ENCODE measurements at places on chromosomes 6 and 20.

GRCh38 chr6:215335-216034 is 76.8 kb upstream of the DUSP22 start:
- DNase-seq = no peak

DNA sequence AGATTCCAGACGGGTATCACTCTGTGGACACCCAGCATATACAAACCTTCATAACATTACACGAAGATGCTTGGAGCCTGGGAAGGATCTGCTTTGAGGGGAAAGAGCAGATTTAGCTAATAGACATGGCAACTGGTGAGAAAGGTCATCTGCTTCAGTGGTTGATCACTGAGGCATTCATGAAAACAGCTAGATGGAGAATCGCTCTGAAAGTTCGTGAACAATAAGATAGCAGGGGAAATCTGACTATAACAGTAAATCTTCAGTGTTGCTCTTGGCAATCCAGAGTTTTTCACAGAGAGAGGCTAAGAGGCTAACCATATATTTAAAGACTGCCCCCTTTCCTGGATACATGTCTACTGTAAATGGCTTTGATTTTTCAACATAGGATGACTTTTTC is 245.3 kb downstream of the FARS2 start:
- DNase-seq = no peak

- peak; percentile 83 for DNase-seq
Observed at GRCh38 chr6:113182370-113183141, 674.6 kb upstream of the MARCKS start.

- DNase-seq = no peak
Observed at GRCh38 chr6:23696992-23697391, 429.0 kb upstream of the NRSN1 start.

DNA sequence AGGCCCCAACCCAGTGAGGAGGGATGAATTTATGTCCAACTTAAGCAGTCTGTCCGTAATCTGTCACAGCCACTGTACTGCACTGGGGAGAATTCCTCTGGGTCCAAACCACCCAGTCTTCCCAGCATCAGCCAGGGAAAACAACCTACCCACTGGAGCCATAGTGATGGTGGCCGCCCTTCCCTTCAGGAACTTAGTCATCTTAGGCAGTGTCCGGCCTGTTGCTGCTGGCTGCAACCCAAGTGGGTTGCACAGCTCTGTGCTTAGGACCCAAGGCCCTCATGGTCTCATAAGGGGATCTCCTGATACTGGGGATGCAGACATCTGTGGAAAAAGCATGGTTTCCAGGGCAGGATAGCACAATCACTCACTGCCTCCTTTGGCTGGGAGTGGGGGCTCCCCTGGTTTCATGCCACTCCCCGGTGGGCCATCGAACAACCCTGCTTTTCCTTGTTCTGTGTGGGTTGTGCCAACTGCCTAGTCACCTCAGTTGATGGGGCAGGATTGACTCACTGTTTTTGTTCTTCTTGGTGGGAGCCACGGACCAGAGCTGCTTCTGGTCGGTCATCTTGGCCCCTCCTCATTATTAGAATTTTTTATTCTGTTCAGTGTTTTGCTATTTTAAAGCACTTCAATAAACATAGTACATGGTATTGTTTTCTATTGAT is 591.9 kb downstream of the DOK5 start:
- no peak for DNase-seq

DNA sequence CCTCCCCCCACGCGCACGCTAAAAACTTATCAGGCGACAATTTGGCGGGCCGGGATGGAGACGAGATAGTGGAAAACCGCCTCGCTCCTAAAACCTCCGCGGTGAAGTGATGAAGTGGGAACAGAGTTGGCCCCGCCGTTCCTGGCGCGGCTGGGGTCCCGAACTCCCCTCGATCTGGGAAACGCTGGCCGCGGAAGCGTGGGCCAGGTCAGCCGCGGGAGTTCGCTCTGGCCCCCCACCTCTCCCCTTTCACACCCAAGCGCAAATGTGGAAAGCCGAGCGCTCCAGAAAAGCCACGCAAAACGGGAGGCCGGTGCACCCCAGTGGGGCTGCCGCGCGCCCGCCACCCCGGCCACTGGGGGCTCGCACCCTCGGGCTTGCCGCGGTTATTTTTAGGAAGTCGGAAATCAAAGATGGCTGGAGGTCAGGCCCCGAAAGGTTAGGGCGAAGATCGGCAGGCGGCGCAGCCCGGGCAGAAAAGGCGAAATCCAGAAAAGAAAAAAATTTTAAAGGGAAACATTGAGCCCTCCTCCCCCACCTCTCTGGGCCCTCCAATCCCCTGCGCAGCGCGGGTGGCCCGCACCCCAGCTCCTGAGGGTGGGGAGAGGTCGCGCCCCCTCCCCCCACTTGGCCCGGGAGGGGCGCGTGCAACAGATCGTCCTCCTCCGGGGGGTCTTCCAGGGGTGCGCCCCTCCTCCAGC is 1.0 kb downstream of the SALL4 start:
- no peak for DNase-seq

GRCh38 chr6:143110572-143110971 is 49.9 kb downstream of the AIG1 start:
- no peak for DNase-seq

GRCh38 chr6:131597446-131597845 is 24.4 kb downstream of the ARG1 start:
- DNase-seq = no peak

DNA sequence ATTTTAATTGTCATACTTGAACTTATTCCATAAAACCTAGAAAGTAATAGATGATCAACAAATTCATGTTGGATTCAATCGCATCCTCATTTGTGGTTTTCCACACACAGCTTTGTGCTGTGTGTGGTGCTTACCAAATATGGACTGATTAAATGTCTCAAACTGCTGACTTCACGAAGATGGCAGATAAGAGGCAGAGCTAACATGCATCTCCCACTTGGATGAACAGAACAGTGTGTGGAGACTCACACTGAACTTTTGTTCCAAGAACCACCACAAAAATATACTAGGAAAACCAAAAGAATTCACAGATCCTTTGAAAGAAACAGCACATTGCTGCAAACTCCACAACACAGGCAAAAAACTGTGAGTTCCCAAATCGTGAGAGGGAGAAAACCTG is 603.7 kb downstream of the TENT5A start:
- no peak for DNase-seq

DNA sequence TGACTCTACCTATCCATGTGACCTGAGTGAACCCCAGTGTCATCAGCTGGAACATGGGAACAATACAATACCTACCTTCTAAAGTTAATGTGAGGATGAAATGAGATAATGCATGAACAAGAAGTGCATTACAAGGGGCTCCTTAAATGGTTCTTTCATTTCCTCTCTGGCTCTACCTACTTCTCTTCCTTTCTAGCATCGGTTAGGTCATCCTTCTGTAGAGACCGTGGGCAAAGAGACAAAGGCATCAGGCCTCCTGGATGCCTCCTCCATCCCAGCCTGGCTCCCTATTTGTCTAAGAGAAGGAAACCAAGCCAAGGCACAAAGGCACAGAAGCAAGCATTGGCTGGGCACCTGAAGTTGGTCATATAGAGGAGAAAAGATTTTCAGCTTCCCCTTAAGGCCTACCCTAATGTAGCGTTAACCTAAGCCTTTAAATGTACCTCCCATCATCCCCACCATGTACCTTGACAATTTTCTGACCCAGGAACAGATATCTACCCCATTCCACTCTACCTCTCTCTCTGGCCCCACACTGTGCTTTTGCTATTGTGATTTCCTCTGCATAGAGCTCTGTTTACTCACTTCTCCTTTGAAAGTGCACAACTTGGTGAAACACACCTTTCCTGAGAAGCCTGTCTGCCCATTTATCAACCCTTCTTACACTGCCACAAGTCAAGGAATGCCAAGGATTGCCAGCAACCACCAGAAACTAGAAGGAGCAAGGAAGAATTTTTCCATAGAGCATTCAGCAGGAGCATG is 86.6 kb downstream of the GCLC start:
- DNase-seq = no peak

DNA sequence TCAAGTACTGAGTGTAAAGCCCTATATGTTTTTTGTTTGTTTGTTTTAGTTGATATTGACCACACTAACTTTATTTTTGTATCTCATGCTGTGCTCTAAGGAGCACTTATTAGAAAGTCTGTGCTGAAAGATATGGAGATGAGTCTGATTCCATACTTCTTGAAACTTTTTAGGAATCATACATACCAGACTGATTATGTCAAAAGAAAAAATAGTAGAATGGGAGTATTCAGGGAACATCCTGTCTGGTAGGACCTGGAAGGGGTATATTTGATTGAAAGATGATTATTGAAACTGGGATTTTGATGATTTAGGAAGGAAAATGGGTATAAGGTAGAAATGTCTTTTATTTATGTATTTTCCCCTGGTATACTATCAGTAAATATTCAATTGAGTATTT is 111.4 kb downstream of the QKI start:
- DNase-seq = no peak

GRCh38 chr6:18595774-18596530 is 208.8 kb downstream of the RNF144B start:
- DNase-seq = peak; percentile 84

GRCh38 chr6:165689699-165690098 is 26.7 kb upstream of the PDE10A start:
- no peak for DNase-seq

DNA sequence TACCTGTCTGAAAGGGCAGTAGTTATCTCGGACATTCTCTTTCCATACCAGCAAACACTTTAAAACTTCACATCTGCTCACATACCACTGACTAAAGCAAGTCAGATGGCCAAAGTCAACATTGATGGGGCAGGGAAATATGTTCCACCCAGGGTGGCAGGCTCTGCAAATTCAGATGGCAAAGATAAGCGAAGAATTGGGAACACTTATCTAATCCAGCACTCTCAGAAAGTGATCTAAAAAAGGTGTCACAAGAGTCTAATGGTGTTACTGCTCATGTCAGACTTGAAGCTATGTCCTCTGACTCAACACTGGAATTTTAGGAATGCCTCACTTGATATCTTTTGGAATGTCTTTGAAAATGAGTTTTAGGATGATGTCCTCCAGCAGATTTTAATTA is 1086.2 kb downstream of the KIF16B start:
- DNase-seq = no peak

- DNase-seq = no peak
Observed at GRCh38 chr20:46933150-46933549, 38.5 kb downstream of the EYA2 start.

DNA sequence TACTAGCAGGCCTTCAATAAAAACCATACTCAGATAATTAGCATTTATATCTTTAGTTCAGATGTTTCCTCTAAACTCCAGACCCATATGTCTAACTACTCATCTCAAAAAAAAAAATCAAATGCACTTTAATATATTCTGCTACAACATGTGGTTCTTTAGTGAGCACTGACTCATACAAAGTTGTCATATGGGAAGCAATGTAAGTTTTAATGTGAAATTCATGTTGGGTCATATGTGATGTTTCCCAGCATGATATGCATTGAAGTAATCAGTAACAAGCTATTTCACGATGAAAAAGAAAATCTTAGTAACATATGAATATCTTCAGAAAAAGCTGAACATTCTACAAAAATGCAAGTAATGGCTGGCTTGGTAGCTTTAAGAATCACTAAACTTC is 859.7 kb upstream of the ADGRB3 start:
- no peak for DNase-seq

- no peak for DNase-seq
Observed at GRCh38 chr20:25257756-25258475, 10.0 kb downstream of the PYGB start.
